ENCODE measurements at places on chromosomes 12 and 14.

- no peak for DNase-seq
Observed at GRCh38 chr12:12020762-12021161, 50.0 kb upstream of the BCL2L14 start.

- no peak for DNase-seq
Observed at GRCh38 chr12:93563807-93564538, 8.5 kb upstream of the SOCS2 start.

DNA sequence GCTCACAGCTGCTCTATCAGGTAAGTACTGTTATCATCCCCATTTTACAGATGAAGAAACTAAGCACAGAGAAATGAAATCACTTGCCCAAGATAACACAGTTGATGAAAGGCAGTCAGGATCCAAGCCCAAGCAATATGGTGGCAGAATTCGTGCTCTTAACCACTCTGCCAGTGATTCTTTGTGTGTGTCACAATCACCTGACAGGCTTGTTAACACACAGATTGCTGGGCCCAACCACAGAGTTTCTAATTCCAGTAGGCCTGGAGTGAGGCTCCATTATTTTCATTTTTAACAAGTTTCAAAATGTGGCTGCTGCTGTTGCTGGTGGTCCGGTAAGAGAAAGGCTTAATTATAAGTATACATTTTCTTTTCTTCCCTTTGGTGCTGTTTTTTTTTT is 134.2 kb downstream of the TGFB3 start:
- no peak for DNase-seq

DNA sequence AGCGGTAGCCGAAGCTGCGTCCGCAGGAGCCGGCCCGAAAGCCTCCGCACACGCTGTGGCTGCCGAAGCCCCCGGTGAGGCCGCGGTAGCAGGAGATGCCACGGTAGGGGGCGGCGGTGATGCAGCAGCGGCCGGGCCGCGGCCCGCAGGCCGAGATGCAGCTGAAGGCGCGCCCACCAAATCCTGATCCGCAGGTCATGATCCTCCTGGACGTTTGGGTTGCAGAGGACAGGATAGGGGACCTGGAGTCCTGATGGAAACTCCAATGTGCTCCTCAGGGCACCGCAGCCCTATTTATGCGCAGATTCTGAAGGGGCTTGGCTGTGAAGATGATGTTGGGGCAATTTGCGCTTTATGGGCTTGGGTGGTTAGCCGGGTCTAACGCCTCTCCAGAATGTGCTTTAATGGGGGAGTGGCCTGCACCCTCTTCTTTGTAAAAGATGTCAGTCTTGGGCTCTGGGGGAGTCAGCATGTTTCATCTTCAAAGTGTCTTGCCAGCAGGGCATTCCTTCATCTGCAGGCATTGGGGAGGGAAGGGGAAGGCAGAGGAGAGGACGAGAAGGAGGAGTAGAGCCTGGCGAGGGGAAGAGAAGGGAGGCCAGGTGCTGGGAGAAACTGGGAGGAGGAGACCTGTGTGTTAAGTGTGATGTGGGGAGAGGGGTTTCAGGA is at the start of gene KRT81:
Gene KRT81, minus strand, starts transcription at position 268 of the 669 bp plus-strand sequence. Its CDS starts 69 bp downstream, at position 199.
- no peak for DNase-seq

- no peak for DNase-seq
Observed at GRCh38 chr14:87492561-87492960, 500.4 kb downstream of the GALC start.

DNA sequence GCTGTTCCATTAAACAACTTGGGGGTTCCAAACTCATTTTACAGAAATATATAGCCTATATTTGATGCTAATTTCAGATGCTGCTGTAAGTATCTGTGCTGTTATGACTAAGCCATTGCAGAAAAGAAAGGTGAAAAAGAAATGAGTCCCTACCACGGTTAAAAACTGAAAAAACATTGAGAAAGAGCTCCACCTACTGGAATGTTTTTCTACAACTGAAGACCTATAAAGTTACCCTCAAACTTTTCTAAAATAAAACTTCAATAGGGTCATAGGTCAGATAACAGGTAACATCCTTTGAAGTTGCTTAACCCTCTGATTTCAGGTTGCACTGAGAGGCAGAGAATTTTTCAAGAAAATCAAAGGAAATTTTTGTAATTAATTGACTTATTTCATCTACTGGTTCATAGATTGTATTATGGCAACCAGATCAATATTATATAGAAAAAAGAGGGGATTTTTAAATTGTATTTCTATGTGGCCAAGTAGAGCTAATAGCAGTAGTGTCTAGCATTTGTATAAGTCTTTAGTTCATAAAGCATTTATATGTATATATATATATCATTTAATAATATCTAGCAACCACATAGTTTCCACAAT is 279.9 kb downstream of the RPS29 start:
- DNase-seq = no peak

DNA sequence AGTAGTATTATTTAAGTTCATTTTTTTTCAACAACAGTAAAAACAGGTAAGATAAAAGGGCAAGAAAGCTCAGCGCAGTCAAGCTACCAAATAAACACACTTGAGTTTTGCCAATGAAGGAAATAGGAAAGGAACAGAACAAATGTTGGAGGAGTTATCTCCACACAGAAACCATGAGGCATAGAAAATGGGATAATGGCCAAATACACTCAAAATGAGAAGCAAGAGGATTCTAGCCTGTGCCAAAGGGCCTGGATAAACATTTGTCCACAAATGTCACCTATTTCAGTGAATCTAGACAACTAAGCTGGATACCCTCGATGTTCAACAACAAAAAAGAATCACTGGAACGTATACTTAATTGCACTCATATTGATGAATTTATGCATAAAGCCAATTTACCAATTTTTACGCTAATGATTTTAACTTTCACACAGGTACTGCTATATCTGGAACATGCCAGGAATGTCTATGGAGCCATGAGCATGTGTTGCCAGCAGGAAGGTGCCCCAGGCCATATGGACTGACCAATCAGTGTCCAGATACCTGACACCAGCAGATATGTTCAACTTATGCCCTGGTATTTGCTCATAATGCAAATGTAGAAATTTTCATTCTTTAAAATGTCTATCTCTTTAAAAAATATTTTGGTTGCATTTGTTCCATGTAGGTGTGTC is 21.1 kb downstream of the ST8SIA1 start:
- no peak for DNase-seq

GRCh38 chr12:15787778-15788177 is 1.4 kb downstream of the EPS8 start:
- DNase-seq = no peak

DNA sequence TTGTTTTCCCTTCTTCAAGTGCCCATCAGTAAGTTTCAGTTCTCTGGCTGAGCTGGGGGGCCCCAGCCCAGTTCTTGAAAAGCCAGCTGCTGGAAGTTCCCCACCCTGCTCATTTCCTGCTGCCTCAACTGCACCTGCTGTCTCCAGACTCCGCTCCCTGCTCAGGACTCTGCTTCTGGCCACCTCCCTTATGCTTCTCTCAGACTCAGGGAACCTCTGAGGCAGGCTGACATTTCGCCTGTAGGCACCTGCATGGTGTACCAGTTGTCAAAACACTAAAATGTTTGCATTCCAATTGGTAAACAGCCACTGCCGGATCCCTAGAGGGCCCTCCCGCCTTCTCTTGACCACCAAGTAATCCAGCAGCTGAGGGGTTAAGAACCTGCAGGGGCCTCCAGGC is 136.5 kb upstream of the VRK1 start:
- no peak for DNase-seq

GRCh38 chr12:13772264-13772663 is 209.1 kb downstream of the GRIN2B start:
- DNase-seq = no peak

GRCh38 chr12:26732005-26732908 is 100.7 kb downstream of the ITPR2 start:
- no peak for DNase-seq

DNA sequence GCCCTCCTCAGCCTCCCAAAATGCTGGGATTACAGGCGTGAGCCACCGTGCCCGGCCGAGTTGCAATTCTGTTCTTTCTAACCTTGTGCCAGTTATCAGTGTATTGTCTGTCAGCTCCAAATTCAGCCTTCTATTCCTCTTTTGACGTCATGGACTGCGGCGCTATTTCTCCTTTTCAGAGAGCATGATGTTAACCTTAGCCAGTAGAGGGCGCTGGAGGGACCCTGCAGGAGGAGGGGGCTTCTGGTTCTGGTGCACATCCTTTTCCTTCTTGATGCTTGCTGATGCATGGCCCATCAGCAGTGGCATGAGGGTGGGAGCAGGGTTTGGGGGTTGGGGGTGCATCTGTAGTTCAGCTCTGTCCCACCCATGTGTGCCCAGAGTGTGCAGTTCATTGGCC is 179.3 kb upstream of the RMST start:
- no peak for DNase-seq

DNA sequence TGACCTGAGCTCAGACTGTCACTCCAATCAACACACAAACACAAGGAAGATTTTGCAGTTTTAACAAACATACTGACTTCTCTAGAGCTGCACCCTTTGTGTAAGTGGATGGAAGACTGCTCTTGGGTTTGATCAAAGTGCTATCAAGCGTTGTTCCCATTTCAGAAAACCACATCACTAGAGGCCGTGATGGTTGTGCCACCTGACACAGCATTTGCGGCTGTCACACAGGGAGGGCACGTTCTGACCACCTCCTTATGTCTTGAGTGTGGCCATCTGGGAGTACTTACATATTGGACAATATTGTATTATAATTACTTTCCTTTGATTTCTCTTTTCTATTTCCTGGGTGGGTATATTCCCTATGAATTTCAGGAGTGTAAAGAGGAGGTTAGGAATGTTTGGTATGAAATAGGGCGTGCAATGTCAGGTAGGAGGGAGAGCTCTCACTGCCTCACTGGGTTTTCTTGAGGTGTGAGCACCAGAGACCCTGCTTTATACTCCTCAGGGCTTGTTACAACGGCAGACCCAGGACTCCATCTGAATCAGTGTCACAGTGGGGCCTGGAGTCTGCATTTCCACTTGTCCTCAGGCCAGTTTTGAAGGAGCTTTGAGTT is 74.3 kb downstream of the SYNE3 start:
- no peak for DNase-seq

DNA sequence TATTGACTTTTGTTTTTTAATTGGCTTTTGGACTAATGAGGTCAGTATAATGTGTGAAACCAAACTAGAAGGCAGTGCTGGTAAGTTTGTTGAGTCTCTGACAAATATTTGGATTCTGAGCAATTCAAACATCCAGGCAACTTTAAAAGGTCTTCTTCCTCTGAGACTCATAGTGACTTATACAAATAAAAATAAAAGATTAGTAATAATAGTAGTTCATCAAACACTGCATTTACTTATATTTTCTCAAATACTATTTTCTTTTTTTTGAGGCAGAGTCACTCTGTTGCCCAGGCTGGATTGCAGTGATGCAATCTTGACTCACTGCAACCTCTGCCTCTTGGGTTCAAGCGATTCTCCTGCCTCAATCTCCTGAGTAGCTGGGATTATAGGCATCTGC is 337.9 kb downstream of the DAD1 start:
- no peak for DNase-seq

Data from naive thymus-derived CD4-positive, alpha-beta T cell (primary cell).